Activated CD8-positive, alpha-beta memory T cell treated with anti-CD3 and anti-CD28 coated beads for 1 hour (primary cell): ENCODE measurements at places on chromosomes 11 and 22.
A peak's percentile ranks its signal among the peaks of the same experiment; 100 is the strongest.

- DNase-seq, result no peak
Observed at GRCh38 chr11:6253197-6253596, 6.4 kb upstream of the CCKBR start.

GRCh38 chr11:34411791-34412190 is 26.9 kb upstream of the CAT start:
- DNase-seq, result no peak

DNA sequence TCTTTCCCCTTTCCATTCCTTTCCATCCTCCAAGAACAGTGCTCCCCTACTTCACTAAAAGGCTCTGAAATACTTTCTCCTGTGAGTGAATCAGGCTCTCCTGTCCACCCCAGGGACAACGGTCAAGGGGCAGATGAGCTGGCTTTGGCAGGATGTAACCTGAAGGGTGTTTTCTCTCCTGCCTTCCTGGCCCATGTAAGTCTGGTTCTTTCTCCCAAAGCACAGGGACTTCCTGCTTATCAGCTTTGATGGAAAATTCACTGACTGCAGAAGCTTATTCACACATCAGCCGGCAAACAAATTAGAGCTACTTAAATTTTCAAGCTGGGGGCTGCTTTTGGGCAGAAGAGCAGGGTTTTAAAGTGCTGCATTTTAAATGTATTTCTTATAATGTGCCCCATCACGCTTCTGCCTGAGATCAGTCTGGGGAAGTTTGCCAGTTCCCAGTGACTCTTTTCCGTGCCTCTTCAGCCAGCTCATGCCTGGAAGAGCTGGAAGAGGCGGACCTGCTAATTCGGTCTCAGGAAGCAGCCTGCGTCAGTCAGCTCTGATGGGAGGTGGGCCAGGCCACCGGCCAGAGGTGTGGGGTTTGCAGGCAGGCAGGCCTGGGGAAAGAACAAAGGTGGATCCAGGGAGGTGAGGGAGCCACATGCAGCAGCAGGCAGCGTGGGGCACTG is 140.4 kb upstream of the TBCEL start:
- no peak for DNase-seq

DNA sequence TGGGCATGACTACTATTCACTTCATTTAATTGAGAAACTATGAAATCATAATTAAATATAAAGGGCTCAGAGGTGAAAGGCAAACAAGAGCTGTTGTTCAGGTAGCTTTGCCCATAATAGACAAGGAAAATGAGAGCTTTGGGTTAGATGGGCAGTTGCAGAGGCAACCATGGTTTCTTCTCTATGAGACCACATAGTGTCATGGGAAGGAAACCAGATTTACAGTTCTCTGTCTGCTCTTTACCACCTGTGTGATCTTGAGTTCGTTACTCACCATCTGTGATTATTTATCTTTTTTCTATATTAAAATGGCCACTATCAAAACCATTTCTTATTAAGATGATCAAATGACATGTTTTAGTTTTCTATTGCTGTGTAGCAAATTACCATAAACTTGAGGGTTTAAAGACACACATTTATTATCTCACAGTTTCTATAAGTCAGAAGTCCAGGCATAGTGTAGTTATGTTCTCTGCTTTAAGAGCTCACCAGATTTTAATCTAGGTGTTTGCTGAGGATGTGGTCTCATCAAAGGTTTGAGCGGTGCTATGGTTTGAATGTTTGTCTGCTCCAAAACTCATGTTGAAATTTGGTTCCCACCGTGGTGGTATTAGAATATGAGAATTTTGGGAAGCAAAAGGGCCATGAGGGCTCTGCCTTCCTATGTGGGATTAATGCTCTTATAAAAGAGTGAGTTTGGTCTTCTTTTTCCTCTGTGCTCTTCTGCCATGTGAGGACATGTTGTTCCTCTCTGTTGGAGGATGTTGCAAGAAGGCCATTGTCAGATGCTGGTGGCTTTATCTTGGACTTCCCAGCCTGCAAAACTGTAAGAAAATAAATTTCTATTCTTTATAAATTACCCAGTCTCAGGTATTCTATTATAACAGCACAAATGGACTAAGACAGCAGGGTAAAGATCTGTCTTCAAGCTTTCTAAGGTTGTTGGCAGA is 38.2 kb downstream of the OR2AG2 start:
- no peak for DNase-seq

DNA sequence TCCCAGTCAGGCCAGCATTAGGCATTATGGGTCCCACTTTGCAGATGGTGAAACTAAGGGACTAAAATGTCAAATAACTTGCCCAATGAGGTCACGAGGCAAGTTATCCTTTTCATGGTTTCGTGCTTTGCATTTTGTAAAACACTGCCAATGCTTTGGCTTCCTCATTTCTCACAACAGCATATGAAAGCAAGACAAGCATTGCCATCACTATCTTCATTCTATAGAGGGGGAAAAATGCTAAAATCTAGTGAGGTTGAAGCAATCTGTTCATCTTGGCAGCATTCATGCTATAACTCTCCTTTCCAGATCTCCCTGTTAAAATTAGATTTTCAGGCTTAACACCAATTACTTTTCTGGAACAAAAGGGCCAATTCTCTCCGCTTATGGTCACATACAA is 14.8 kb downstream of the FAM181B start:
- no peak for DNase-seq

- DNase-seq, result no peak
Observed at GRCh38 chr22:41384128-41384527, 2.4 kb downstream of the TEF start.

DNA sequence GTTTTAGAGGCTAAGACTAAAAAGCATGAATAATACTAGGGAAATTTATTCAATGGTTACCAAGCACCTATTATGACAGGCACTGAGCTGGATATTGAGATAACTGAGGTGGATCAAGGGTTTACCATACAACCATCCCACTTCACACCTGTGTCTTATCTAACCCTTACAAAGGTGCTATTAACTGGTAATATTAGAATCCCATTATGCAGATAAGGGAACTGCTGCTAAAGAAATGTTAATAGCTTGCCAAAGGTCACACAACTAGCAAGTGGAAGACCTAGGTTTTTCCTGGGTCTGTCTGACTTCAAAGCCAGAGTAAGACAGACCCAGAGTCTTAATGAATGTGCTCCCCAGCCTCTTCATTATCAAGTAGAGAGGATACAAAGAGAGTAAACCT is 21.1 kb upstream of the VSTM5 start:
- DNase-seq, result no peak

DNA sequence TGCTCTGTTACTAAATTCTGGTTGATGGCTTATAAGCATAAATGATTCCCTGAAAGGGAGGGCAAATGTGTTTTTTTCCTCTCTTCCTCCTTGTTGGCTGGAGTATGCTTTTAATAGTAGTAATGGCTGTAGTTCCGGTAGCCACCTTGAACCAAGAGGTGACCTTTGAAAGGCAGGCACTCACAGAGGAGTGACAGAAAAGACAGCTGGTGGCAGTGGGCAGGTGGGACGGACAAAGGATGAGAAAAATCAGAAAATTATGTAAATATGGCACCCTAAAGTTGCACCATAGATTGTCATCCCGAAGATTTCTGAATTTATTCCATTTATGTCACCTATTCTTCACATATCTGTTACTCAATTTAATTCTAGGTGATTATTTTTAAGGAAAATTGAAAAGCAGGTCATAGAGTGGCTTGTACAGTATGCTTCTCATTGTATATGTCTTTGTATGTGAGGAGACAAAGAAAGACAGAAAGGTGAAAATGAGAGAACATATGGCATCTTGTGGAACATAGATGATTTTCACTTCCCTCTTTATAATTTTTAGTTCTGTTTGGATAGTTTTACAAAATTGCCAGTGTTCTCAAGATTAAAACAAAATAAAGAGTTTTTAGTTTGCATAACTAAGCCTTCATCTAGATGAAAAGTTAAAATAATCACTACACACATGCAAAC is 17.0 kb downstream of the CASP12 start:
- no peak for DNase-seq

DNA sequence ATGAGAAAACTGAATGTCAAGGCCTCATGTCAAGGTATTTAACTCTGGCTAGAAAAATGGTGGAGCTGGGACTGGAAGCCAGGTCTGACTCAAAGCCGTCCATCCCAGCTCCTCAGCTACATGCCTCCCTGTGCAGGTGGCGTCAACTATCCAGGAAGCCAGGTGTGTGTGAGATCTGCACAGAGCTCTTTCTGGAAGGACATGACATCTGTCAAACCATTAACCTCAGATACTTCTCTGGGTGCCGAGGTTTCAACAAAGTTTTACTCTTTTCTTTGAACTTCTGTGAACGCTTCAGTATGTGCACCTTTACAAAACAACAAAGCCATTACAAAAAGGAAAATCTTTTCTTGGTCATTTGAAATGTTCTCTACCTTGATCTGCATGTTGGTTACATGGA is 7.0 kb upstream of the CASTOR1 start:
- DNase-seq, result no peak

- no peak for DNase-seq
Observed at GRCh38 chr11:76071090-76071489, 135.2 kb downstream of the WNT11 start.

DNA sequence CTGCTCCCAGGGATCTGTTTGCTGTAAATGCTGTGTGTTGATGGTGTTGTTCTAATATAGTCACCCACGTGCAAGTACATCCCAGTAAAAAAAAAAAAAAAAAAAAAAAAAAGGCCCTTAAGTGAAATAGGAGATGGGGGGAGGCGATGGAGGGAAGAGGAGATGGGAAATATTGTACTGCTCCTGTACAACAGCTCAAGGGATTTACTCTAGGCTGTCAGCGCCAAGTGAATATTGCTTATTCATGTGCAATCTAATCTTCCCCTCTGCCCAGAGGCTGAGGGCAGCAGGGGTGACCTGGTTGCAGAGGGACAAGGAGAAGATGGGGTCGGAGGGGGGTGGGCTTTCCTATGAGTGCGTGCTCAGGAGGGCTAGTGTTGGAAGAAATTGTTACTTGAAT is 206.2 kb upstream of the CADM1 start:
- no peak for DNase-seq

- peak; percentile 29 for DNase-seq
Observed at GRCh38 chr11:124740277-124740882, 638 bp downstream of the NRGN start.

- no peak for DNase-seq
Observed at GRCh38 chr11:109527496-109527895, 105.5 kb downstream of the C11orf87 start.

DNA sequence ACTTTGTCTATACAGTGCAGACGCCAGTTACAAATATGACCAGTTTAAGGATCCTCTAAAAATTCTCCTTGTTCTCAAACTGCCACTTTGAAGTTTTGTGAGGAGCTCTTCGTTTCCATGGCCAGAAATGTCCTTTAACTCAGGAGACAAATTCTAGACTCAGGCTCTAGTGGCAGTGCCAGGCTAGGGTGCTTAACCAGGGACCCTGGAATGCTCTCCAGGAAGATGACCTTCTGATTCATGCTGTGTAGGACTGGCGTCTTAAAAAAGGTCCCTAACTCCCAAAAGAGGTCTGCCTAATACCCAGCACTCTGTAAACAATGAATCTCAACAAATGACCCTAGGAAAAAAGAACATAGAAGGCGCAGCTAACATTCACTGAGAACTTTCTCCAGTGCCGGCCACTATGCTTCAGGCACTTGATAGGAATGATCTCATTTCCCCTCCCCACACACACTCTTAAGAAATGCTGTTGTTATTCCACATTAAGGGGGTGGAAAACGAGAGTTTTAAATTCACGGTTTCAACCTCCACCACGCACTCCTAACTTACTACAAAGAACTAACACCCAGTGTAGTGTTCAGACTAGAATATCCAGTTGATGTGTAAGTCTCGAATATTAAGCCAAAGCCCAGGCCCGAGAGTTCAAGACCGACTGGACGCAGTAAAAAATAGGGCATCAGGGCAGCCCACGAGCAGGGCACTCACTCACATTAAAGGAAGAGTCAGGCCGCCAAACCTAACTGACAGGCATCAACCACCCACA is 747 bp downstream of the NXF1 start:
- no peak for DNase-seq

- DNase-seq, result no peak
Observed at GRCh38 chr11:117610045-117610444, 187.0 kb downstream of the DSCAML1 start.

DNA sequence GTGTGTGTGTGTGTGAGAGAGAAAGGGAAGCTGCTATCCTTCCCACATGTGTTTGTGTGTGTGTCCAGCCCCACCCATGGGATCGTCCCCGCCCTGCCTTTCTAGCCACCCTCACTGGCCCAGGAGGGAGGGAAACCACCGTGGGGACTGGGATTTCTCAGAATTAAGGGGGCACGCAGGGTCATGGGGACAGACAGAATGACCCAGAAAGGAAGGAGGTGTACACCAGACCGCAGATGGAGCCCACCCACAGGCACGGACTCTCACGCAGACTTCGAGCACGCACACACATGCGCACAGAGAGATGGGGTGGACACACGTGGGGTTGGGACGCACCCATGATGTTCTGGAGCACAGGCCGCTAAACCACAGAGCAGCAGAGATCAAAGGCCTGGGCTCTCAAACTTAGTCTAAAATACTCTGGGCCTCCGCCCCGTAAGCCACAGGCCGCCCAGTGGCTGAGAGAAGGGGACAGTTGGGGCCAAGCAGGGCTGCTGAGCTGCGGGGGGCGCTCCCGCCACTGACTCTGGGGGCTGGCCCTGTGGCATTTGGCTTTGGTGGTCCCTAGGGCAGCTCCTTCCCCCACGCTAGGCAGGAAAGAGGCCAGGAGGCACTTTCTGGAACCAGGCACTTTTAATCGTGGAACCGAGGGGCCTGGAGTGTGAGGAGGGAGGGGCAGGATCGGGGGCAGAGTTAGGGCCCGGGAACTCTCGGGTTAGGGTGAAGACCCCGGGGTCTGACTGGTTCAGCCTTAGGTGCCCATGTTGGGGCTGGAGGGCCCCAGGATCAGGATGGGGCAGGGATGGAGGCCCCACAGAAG is 1.5 kb downstream of the IFITM5 start:
- DNase-seq, result no peak

DNA sequence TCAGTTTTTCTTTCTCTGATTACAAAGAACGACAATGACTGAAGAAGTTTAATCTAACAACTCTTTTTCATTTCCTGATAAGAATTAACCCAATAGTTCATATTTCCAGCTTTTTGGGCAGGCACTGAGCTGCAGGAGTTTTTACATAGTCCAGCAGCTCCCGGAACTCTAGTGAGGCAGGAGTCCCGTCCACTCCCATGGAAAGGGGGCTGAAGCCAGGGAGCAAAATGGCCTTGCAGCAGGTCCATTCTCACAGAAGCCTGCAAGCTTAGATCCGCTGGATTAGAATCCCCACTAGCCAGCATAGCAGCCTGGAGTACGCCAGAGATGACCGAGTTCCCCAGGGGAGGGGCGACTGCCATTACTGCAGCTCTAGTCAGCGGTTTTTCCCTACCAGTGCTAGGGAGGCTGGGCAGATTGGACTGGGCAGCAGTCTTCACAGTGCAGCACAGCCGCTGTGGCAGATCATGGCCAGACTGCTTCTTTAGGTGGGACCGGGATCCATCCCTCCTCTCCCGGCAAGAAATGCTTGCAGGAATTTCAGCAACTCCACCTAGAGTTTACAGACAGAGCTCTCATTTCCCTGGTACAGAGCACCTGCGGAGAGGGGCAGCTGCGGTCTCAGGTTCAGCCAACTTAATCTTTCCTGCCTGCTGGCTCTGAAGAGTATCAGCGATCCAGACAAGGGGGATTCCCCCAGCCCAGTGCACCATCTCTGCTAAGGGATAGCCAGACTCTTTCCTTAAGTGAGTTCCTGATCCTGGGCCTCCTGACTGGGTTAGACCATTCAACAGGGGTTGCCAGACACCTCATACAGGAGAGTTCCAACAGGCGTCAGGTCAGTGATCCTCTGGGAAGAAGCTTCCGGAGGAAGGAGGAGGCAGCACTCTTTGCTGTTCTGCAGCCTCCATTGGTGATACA is 742 bp upstream of the CASP4 start:
- DNase-seq, result no peak

GRCh38 chr11:123069908-123070821 is 8.2 kb upstream of the HSPA8 start:
- DNase-seq, result no peak
